Dermis microvascular lymphatic vessel endothelial cell (primary cell): ENCODE measurements at places on chromosomes 1 and 21.

DNA sequence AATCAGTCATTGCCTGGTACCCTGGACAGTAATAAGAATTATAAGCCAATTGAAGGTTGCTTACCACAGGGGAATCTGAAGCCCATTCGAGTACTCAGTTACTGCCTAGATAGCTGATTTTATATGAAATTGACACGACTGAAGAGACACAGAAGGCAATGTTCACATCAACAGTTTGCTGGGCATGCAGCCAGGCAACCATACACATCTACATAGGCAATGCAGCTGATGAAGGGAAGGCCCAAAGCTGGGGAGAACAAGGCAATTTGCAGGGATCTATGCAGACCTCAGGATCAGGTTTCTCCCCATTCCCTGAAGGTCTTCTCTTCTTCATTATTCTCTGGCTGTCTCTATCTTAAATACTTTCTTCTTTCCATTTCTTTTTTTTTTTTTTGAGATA lies 448.7 kb downstream of the PTBP2 start:
- no peak for DNase-seq

DNA sequence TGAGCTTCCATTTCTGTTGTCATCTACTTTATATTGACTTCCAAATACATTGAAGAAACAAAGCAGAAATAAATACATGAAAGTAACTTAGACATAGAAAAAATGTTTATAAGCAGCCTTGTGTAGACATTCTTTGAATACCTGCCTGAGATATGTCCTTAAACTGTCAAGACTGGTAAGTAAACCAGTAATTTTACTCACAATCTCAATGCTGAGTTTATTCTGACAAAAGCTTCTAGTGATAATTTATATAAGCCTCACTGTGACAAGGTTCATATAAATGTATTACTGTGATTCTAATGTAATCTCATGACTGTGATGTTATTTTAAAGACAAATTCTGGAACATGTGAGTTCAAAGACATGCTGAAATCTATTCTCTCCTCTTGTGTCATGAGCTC lies 516.7 kb upstream of the B3GALT2 start:
- DNase-seq, result no peak

DNA sequence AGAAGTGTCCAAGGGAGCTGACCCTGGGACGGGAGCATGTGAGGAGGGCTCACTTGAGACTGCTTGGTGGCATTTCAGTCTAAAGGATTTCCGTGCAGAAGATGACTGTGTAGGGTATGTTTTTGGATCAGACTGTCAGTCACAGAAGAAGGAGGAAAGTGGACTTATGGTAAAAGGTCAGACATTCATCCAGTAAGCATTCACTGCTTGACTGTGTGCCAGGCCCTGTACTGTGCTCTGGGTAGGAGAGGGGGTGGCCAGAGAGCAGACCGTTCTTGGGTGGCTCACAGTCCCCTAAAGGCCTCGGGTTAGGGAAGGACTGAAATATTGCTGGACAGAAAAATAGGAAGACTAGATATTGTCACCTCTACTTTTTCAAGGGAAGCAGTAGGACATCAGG lies 2.1 kb upstream of the SERINC2 start:
- no peak for DNase-seq

DNA sequence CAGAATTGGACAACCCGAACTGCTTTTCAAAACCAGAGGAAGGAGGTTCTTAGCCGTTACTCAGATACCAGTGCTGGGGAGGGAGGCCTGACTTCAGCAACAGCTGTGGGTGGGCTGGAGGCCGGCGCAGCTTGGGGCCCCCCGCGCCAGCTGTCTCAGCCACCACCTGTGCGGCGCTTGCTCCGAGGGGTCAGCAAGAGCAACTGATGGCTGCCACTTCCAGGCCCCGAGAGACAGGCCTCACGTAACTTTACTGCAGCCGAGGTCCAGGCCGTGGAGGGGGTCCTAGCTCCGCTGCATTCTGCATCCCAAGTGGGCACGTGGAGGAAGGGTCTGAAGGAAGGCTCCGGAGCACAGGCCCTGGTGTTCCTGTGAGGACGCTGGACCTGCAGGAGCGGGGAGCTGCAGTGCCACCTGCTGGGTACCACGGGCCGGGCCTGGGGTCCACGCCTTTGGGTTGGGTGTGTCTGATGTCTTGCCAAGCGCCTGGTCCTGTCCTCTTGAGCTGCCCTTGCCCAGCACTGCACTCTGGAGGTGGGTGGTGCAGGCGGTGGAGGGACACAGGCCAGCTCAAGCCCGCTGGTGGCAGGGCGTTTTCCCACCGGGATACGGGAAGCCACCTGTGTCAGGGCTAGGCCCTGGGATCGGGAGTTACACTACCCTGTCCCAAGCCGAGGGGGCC lies 9.8 kb downstream of the THAP3 start:
- peak; percentile 34 for DNase-seq

GRCh38 chr1:27058966-27059669 lies 46.5 kb upstream of the TENT5B start:
- DNase-seq, result no peak

GRCh38 chr1:202765721-202766120 lies 42.5 kb downstream of the KDM5B start:
- DNase-seq, result no peak

DNA sequence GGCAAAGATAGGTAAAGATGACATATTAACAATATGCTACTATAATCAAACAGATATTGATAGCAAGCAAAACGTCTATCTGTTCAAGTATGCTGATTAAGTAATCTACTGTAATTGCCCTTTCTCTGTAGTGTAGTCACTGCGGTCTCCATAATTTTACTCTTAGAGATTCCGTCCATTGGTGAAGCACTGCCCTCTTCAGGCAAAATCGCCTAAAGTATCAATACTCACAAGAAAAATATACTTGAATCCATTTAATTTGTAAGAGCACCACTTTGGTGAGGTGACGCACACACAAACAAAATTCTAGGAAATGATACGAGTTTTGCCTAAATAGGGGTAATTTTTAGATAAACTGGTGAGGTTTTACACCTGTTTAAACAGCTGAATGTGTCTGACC lies 434.6 kb upstream of the CHRM3 start:
- DNase-seq, result no peak

GRCh38 chr1:167121375-167122120 lies 27.7 kb downstream of the STYXL2 start:
- no peak for DNase-seq
